ENCODE measurements at places on chromosomes 3 and 15.

DNA sequence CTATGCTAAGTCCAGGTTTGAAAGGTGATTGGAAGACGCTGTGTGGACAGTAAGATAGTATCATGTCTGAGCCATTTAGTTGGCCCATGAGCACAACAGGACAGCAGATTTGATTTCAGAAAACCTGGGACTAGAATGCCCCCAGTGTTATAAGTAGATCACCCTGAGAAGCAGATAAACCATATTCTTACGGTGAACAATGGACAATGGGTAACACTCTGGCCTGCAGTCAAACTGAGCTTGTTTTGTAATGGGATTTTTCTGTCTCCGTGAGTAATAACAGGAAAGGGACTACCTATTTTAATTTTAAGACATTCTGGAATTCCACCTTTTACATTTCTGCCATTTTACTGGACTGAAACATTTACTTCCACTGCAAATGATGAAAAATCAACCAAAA lies 71.5 kb downstream of the LDHAL6B start:
- DNase-seq: no peak

DNA sequence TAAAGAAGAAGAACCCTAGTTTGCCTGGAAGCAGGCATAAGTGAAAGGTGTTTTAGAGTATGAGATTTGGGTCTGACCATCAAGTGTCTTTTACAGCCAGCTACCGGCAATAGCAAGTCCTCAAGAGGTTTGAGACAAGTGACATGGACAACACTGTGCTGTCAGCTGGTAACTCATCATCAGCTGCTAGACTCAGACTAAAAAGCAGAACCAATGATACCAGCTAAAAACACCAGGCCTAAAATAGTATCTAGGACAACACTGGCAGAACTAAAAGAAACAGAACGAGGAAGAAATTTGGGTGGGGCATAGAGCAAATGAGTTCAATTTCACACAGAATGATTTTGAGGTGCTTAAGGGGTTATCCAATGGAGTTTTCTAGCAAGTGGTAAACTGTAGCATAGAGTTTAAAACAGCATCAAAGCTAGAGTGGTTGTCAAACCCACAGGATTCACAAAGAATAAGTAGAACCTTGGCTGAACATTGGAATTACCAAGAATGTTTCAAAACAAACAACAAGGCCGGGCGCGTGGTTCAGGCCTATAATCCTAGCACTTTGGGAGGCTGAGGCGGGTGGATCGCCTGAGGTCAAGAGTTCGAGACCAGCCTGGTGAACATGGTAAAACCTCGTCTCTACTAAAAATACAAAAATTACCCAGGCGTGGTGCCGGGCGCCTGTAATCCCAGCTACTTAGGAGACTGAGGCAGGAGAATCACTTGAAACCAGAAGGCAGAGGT lies 3.9 kb downstream of the CIAO2A start:
- no peak for DNase-seq

DNA sequence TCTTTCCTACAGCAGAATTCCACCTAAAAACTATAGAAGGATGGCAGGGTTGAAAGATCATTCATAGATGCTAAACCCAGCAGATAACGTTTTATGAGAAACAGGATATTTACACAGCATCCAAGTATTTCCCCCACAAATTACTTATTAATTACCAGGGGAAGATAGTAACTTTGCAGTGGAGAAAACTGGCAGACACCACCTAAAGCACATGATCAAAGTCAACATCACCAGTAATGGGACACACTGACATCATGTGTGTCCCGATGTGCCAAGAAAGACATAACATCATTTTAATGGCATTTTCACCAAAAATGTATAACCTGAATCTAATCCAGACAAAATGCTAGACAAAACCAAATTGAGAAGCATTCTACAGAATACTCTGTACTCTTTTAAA lies 220.4 kb upstream of the THBS1 start:
- DNase-seq: no peak

- no peak for DNase-seq
Observed at GRCh38 chr15:75112848-75113492, 88.7 kb upstream of the C15orf39 start.

GRCh38 chr15:68337826-68338225 lies 60.3 kb downstream of the FEM1B start:
- no peak for DNase-seq

DNA sequence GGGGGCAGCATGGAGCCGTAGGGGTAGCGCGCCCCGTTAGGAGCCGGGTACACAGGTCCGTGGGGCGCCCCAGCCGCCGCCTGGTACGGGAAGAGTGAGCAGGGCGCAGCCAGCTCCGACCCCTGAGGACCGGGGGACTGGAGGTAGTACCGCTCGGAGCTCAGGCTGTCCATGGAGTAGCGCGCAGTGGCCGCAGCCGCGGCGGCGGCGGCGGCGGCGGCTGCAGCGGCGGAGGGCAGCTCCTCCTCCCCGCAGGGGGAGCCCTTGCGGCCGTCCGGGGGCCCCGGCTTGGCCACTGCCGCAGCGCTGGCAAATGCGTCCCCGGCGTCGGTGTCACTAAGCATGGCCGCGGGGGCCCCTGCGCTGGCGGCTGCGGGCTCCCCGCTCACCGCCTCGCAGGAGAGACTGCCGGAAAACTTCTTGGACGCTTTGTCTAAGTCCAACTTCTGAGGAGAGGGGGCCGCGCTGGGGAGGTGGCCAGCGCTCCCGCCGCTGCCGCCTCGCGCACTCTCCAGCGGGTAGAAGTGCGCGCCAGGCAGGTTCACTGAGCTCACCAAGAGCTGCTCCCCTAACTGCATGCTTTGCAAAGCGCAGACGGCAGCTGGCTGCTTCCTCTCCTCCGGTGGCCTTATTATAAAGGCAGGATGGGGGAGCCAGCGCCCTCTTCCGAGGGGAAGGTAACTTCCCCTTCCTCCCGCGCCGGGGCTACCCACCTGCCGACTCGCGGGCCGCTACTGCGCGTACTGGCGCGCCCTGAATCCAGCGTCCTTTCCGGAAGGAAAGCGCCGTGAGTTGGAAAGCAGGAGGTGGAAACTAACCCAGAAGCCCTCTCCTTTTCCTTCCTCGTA lies at the start of gene EOMES:
EOMES (minus strand) TSS at position 607 of the 848 bp plus-strand sequence; CDS start at position 578, 29 bp downstream.
- peak; percentile 48 for DNase-seq

- no peak for DNase-seq
Observed at GRCh38 chr15:96851613-96852012, 521.1 kb downstream of the NR2F2 start.

- DNase-seq: no peak
Observed at GRCh38 chr3:5087209-5087608, 34.9 kb upstream of the ARL8B start.

GRCh38 chr3:197428117-197428801 lies 127.5 kb downstream of the BDH1 start:
- DNase-seq: peak; percentile 48

GRCh38 chr15:95501865-95502264 lies 828.6 kb upstream of the NR2F2 start:
- no peak for DNase-seq

- no peak for DNase-seq
Observed at GRCh38 chr3:139473155-139473771, 3.1 kb downstream of the RBP2 start.

- DNase-seq: no peak
Observed at GRCh38 chr3:124451630-124452317, 278.5 kb upstream of the UMPS start.

- DNase-seq: no peak
Observed at GRCh38 chr15:67303490-67304363, 49.1 kb downstream of the IQCH start.

GRCh38 chr3:40299721-40300335 lies 9.7 kb upstream of the EIF1B start:
- DNase-seq: no peak

GRCh38 chr3:129005526-129006303 lies 4.6 kb downstream of the EFCC1 start:
- no peak for DNase-seq

- no peak for DNase-seq
Observed at GRCh38 chr3:133413161-133414020, 13.5 kb downstream of the BFSP2 start.

DNA sequence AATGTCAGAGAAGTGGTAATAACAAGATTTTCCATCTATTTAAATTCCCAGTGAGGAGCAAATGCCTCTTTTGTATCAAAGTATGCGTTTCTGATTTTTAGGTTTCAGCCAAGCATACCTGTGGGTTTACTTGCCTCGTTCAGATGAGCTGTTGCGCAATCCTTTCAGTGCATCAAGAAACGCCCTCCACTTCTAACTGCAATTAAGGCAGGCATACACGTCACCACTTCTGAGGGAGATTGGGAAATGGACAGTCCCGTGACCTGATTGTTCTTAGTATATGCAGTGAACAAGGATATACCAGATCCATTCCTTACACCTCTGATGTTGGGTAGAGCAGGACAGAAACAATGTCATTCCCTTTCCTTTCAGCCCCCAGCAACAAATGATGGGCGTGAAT lies 219.0 kb downstream of the ITPR1 start:
- no peak for DNase-seq

DNA sequence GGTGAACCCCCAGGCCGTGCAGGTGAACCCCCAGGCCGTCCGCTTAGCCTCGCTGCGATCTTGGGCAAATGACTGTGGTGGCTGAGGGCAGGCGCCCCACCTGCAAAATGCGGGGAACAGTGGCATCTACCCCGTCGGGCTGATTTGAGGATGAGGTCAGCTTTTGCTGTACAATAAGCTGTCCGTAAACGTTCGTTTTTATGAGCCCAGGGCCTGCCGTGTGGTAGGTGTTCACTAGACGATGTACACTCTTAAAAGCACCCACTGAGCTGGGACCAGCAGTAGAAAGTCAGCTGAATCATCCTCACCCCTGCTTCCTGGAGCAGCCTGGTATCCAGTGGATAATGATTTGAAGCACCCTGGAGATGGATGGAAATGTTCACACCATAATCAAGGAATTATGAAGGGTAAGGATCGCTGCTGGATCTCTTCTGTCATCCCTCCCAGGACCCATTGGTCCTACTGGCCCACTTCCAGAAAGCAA lies 943 bp upstream of the PCSK6 start:
- DNase-seq: no peak

GRCh38 chr3:11302444-11302843 lies 30.2 kb downstream of the ATG7 start:
- no peak for DNase-seq

GRCh38 chr3:181210275-181210674 lies 220.7 kb upstream of the DNAJC19 start:
- DNase-seq: no peak

DNA sequence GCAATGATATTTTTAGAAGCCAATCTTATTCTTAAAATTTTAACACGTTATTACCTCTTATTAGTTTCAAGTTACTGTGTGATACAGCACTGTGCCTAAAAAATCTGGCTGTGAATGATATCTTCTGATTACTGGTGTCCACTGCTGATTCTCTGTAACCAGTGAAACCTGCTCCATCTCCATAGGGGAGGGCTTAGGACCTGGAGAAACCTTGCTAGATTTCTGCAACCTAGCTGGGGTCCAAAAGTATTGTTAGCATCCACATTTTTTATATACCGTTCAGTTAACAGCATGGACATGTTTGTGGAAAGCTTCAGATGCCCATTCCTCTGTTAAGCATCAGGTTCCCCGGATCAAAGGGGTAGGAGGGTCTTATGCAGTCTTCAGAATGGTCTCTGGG lies 193.9 kb upstream of the TOPAZ1 start:
- DNase-seq: no peak

DNA sequence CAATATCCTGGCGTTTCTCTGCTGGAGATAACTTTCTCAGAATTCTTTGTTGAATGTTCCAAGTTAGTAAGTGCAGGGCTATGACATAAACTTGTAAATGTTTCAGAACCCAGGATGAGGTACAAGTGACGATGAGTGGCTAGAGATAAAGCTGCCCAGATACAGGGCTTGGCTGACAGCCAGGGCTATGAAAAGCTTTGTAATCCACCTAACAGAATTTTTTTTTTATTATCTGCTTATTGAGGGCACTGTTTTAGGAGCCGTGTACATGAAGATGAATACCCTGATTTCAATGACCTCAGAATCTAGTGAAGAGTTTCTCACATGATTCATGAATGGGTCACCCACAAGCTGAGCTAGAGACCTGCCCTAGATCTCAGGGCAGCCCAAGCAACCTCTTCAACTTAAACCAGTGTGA lies 431.4 kb downstream of the DIPK2A start:
- DNase-seq: no peak

DNA sequence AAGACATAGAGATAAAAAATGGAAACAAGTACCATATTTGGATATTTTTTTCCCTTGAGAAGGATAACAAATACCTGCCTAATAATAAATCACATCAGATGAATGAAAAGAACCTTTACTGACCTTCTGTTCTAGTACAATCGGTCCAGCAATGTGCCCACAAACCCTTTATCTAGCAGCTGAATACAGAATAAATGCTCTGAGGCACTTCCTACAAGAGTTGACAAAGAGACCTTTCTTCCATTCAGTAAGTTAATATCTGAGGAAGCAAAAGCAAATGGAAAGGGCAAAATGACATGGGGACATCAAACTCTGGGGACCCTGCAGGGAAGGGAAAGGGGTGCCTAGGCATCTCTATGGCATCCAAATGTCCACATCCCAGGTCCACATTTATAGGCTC lies 115.8 kb downstream of the NEK10 start:
- DNase-seq: no peak

GRCh38 chr3:5579946-5580345 lies 392.4 kb downstream of the EDEM1 start:
- no peak for DNase-seq

DNA sequence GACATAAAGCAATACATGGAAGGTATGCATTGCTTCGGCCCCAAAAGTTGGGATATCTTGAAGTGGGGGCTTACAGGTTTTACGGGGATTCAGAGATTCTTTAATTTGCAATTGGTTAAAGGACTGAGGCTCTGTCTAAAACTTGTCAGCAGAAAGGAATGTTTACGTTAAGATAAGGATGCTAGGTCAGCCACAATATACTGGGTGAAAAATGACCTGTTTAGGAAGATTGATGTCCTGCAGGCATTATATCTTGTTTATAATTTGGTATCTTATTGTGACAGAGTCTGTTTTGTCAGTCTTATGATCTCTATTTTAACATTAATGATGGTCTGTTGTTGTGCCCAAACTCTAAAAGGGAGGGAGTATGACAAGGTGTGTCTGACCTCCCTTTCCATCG lies 15.3 kb upstream of the CCNDBP1 start:
- DNase-seq: no peak

DNA sequence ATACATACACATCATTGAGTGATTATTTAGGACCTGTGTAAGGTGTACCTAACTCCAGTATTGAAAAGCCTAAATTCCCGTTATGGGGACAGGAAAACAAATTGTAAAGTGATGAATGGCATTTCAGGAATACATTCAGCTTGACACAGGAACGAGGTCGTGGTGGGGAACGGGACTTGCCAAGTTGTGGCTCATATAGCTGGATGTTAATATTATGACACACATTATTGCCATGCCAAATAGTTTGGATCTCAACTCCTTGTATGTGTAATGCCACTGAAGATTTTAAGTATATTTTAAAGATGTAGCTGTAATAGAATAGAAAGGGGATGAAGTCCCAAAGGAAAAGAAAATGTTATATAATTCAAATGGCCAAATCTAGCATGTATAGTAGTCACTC lies 227.2 kb upstream of the GOLIM4 start:
- no peak for DNase-seq

GRCh38 chr3:189049458-189050236 lies 122.1 kb upstream of the TPRG1 start:
- no peak for DNase-seq

GRCh38 chr3:25573386-25574171 lies 91.1 kb downstream of the TOP2B start:
- DNase-seq: no peak
